ENCODE measurements at places on chromosomes 4 and X.

GRCh38 chr4:48877827-48878535, 28.6 kb downstream of the OCIAD2 start:
- no peak for DNase-seq

- DNase-seq: no peak
Observed at GRCh38 chrX:133745349-133745748, 240.0 kb downstream of the GPC3 start.

- DNase-seq: no peak
Observed at GRCh38 chr4:114561590-114561989, 37.0 kb upstream of the UGT8 start.

DNA sequence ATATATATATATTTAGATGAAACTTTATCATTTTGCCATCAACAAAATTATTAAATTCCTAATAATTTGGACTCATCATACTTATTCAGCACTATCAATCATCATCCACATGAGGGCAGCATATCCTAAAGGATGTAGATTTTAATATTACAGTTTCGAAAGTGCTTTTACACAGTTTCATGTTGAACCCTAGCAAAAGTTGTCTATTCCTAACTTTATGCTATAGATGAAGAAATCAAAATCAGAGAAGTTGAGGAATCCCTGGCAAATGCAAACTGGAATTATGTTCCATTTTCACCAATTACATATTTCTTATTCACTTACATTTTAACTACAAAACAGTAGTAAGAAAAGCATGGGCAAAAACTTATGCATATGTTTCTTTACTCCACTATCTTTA, 36.6 kb upstream of the UGT2A1 start:
- DNase-seq: no peak

- DNase-seq: no peak
Observed at GRCh38 chrX:82196866-82197265, 995.0 kb downstream of the SH3BGRL start.

DNA sequence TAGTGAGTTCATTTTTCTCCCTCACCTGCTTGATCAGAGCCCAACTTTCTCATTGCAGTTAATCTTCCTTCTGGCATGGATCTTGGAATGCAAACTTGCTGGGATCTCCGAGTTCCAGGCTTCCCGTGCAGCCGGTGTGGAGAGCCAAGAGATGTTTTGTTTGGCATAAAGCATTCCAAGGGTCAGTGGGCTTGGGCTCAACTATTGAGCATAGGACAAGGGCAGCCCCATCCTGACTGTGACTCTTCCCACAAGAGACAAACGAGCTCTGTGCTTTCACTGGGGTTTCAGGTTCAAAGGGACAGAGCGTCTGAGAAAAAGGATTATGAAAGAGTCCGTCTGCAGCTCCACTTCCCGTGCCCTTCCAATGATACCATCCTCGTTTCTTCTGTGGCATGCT, 10.5 kb downstream of the TLR7 start:
- no peak for DNase-seq

Data from cerebellar nuclear complex (tissue), 1 donor.